Activated naive CD8-positive, alpha-beta T cell treated with anti-CD3 and anti-CD28 coated beads, Interleukin-2, amount 50 U/mL, for 24 hours (primary cell): ENCODE measurements at places on chromosomes 7 and 10.

GRCh38 chr7:118496138-118496644 lies 271.7 kb downstream of the ANKRD7 start:
- no peak for DNase-seq

DNA sequence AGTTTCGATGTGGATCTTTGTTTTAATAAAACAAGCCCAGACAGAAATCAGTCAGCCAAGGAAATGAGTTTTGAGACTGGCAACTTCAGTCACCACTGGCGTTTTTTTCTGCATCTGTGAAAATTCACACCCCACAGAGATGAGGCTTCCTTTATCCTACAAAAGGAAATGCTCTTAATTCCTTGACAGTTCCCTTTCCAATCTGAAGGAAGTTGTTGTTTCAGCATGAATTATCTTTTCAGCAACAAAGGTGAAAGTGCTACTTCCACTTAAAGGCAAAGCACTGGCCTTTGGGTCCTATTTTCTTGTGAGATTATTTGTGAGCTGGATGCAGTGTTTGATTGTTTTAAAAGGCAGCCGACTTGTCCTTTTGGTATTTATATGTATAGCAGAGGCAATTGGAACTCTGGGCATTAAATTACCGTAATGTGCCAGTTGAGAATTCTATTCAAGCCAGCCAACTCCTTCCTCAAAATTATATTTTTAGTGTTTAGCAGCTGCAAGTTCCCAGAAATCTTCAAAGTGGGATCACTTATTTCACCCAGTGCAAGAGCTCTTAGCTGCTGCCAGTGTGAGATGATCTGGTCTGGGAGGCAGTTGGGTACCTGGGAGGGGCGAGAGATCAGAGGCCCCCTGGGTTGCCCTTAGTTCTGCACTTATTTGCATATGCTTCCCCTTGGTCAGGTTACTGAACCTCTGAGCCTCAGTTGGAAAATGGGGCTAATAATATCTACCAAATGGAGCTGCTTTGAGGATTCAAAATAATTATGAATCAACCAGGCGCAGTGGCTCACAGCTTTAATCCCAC lies 427.1 kb downstream of the GALNT17 start:
- no peak for DNase-seq

DNA sequence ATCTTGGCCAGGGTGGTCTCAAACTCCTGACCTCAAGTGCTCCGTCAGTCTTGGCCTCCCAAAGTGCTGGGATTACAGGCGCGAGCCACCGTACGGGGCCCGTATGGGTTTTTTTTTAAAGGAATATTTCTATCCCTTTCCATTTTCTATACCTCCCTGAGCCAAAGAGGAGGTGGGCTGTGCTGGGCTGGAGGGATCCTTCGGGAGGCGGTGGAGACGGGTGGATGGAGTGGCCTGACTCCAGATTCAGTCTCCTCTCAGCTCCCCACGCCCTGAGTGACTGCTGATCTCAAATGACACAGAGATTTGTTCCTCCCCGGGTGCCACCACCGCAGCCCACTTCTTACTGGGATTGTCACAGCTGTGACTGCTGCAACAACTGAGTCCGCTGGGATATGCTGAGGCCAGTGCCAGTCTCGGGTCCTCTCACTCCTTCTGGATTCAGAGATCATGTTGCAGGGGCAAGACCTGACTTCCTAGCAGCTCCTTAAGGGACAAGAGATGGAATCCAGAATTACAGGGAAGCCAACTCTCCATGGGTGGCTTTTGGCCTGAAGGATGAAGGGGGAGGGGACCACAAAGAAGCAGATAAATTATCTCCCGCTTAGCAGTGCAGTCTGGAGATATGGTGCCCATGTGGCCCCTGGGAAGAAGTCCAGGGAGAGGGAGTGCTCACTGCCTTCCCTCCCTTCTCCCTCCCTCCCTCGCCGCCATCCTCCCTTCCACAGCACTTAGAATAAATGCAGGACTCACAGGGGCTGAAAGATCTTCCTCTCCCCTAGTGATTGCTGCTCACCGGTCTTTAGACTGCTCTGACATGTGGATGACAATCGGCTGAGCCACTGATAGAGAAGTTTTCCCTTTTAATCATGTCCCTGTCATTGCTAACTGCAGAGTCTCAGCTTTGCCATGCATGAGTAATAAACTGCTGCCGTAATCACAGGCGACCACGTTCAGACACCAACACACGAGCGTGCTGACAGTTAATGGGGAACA lies 14.3 kb downstream of the GALNT17 start:
- no peak for DNase-seq

DNA sequence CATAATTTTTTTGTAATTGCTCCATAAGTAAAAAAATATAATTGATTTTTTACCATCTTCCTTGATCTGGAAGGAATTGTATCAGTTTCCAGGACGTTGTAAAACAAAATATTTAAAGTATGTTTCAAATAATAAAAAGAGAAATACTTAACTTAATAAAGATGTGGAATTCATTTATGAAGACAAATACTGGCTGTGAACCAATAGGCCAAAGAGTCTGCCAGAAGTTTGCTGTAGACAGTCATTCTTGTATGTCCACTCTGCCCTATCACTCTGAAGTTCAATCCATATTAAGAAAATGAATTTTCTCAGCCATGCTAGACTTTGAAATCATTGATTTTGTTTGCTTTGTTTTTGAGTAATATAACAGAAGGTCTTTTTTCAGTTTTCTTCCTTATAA lies 256.4 kb downstream of the TRIL start:
- DNase-seq = no peak

- no peak for DNase-seq
Observed at GRCh38 chr10:59362959-59363381, 621 bp upstream of the FAM13C start.

DNA sequence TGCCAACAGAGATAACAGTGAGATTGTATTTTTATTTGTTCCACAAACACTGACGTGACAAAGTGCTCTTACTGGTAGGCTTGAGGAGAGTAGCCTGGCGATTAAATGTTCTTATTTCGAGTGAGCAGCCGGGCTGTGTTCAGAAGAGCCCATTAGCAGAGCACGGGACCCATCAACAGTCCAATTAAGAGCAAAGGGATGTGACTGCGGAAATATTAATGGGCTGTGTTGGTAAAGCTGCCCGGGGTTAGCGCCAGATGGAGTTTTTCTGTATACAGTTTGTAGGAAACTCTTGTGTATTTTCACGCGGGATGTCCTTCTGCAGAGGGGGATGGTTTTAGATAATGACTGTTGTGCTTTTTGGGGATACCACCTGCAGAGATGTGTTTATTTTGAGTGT lies 104.3 kb downstream of the KIAA1217 start:
- DNase-seq = no peak

DNA sequence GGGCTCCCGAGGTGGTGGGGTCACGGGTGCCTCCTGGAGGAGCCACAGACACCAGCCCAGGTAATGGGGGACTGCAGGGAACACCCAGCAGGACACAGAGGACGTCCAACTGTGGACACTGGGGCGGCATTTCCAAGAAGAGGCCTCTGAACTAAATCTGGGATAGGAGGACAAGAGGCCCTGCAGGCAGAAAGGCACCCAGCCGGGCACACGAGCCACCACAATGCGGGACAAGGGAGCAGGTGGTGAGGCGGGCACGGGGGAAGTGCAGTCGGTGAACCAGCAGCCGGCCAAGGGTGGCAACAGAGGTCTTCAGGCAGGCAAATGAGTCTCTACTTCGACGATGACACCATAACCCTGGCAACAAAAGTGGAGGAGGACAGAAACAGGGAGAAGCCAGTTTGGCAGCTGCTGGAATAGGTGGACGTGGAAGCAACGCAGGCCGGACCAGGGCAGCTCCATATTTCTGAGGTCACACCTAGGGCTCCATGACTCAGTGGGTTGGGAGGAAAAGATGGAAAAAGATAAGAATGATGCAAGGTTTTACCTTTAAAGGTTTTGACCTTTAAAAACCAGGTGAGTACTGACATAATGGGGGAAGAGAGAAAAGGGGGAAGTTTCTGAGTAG lies 26.1 kb upstream of the GALNTL5 start:
- DNase-seq = no peak

DNA sequence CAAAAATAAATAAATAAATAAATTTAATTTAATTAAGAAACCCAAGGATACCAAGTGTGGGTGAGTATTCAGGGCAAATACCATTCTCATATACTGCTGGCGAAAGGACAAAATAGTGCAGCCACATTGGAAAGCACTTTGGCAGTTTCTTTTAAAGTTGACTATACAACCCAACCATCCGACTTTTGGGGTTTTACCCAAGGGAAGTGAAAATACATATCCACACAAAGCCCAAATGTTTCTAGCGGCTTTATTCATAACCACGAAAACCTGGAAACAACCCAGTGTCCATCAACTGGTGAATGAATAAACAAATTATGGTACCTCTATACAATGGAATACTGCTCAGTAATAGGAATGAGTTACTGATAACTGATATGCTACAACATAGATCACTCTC lies 36.2 kb upstream of the OGDHL start:
- no peak for DNase-seq

DNA sequence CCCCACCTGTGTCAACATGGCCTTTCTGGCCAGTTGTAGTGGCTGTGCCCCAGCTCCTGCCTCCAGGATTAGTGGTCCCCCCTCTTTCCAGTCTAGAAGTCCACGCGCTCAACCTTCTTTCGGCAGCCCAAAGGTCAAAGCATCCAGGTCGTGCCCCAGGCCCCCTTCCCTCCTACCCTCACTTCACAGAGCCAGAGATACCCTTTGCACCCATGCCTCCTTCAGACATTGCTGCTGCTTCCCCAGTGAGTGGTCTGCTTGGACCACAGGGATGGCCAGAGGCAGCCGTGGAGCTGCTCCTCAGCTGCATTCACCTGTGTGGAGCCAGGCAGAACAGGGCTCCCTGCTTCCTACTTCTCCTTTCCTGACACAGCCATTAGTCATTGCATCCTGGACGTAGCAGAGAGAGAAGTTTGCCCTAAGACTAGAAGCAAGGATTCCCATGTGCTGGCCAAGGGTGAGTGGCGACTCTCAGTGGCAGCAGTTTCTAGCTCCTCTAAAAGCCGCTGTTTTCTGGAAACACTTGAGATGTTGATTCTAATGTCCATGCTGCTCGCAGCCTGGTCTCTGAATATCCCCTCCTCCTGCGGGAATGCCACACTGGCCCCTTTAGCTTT lies 243.1 kb upstream of the SHH start:
- DNase-seq = no peak
